ENCODE measurements at places on chromosomes 2 and 18. TPM values are rescaled to one million over a fixed set of nuclear protein-coding genes. Genes with fewer than 3 reads are reported as not detected.

GRCh38 chr2:101175991-101176390 lies 24.8 kb upstream of the TBC1D8 start:
- DNase-seq = no peak
- no peaks in the 10 kb centered on the region for H3K27me3 ChIP-seq
- peaks cover 3% of the 10 kb centered on the region for H3K4me1 ChIP-seq
- no peak overlapping the region for H3K27ac ChIP-seq
- H3K36me3 ChIP-seq = peaks cover 4% of the 10 kb centered on the region

GRCh38 chr2:207283356-207283755 lies 117.6 kb upstream of the KLF7 start:
- no peaks in the 10 kb centered on the region for H3K36me3 ChIP-seq
- no peak overlapping the region for H3K27ac ChIP-seq
- peaks cover 22% of the 10 kb centered on the region for H3K27me3 ChIP-seq
- no peak for DNase-seq

DNA sequence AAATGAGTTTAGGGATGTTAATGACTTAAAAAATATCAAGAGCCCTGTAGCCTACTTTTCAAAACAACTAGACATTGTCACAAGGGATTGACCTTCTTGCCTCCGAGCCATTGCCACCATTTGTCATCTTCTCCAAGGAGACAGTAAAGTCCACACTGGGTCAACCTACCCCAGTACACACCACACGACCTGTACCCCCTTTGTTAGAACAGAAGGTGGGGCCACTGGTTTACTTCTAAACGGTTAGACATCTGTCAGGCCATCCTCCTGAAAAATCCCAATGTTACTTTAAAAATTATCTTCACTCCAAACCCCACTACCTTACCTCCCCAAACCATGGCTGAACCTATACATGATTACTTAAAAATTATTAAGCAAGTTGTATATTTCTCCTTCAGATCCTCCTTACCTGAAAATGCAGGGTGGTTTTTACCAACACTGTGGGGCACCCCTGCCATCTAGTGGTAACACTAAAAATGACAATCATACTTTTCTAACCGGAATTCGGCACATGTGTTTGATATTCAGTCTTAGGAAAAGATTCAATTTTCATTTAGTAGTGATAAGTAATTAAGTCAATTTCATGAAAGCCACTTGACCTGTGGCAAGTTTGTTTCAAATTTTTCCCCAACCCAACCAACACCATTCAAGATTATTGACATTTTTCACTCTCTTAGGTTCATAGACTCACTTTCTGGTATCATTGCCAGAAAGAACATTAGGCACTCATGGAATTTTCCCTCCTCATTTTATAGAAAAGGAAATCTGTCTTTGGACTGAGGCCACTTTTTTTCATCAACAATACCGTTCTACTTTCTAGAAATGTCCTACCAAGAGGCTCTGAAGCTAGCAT lies 265.3 kb upstream of the PKDCC start:
- no peak overlapping the region for H3K4me3 ChIP-seq
- peak; percentile 14 for DNase-seq
- H3K27ac ChIP-seq = no peak overlapping the region
- H3K36me3 ChIP-seq = no peaks in the 10 kb centered on the region
- H3K27me3 ChIP-seq = peaks cover 27% of the 10 kb centered on the region
- peaks cover 3% of the 10 kb centered on the region for H3K4me1 ChIP-seq

DNA sequence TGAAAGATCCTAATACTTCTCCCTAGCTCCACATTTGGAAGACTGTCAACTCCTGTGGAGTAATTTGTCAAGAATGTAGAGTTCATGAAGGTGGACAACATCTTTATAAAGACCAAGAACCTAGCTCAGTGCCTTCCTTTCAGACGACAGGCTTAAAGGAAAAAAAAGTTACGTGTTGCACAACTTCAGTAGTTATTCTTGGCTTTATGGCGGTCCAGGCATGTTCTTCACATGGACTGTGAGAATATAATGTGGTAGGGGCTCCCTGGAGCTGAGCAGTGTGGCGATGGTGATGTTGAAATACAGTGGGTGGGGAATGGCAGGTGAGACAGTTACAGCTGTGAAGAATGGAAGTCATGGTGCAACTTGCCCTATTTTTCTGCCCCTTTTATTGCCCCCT lies 3.9 kb downstream of the TAF1B start:
- no peak overlapping the region for H3K4me3 ChIP-seq
- peak overlapping the region; percentile 26 for H3K27ac ChIP-seq

GRCh38 chr2:238613610-238614009 lies 186.9 kb downstream of the ASB1 start:
- peaks cover 11% of the 10 kb centered on the region for H3K27me3 ChIP-seq
- no peaks in the 10 kb centered on the region for H3K36me3 ChIP-seq
- no peak overlapping the region for H3K4me3 ChIP-seq
- H3K4me1 ChIP-seq = no peaks in the 10 kb centered on the region
- DNase-seq = no peak
- no peak overlapping the region for H3K27ac ChIP-seq

DNA sequence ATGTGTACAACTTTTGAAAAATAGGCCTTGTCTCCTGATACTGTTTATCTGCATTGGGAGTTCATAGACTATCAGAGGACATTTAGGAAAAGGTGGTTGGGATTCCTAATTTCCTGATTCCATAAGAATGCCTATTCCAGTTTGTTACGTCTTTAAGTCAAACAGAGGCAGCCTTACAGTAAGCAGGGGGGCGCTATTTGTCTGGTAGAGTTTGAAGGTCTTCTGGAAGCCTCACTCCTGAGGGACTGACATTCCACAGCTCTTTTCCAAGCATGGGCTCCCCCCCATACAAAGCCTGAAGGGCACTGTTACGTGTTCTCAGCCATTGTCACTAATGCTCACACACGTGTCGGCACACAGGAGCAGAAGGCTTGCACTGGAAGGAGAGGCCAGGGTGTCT lies 154.3 kb downstream of the PTGR3 start:
- no peak overlapping the region for H3K27ac ChIP-seq
- H3K4me3 ChIP-seq = no peak overlapping the region
- no peaks in the 10 kb centered on the region for H3K27me3 ChIP-seq
- peaks cover 2% of the 10 kb centered on the region for H3K4me1 ChIP-seq
- no peak for DNase-seq

DNA sequence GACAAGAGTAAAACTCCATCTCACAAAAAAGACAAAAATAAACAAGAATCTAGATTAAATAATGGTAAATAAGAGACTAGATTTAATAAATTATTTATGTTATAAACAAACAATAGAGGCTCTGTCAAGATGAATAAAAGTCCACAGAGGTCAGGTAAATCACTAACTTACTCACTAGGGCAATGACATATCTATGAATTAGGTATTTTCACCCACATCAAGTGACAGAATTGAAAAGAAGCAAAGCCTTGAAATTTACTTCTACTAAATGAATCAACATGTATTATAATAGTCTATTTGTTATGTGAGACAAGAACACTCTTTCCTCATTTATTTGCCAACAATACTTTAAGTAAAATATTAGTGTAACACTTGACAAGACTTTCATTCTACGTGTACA lies 41.7 kb downstream of the FBXO11 start:
- H3K27ac ChIP-seq = no peak overlapping the region
- H3K4me1 ChIP-seq = peaks cover 10% of the 10 kb centered on the region
- no peak for DNase-seq
- no peaks in the 10 kb centered on the region for H3K27me3 ChIP-seq

DNA sequence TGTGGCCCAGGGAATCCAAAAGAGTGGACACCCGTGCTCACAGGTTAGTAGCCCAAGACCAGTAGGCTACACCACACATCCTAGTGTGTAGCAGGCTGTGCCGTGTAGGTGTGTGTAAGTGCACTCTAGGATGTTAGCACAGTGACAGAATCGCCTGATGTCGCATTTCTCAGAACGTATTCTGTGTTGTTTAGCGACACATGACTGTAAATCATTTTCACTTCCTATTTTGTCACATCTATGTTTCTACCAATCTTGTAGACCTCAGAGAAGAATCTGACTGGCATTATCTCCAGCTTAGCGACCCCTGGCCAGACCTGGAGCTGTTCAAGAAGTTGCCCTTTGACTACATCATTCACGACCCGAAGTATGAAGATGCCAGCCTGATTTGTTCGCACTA lies 45.1 kb downstream of the NTSR2 start:
- H3K27me3 ChIP-seq = no peaks in the 10 kb centered on the region
- H3K4me1 ChIP-seq = no peaks in the 10 kb centered on the region
- no peak overlapping the region for H3K4me3 ChIP-seq
- DNase-seq = no peak
- H3K36me3 ChIP-seq = peaks cover 41% of the 10 kb centered on the region
- peak overlapping the region; percentile 29 for H3K27ac ChIP-seq

- no peaks in the 10 kb centered on the region for H3K4me1 ChIP-seq
- H3K4me3 ChIP-seq = no peak overlapping the region
- DNase-seq = no peak
- H3K36me3 ChIP-seq = no peaks in the 10 kb centered on the region
- peaks cover 18% of the 10 kb centered on the region for H3K27me3 ChIP-seq
- no peak overlapping the region for H3K27ac ChIP-seq
Observed at GRCh38 chr2:205845446-205845845, 163.1 kb downstream of the NRP2 start.

DNA sequence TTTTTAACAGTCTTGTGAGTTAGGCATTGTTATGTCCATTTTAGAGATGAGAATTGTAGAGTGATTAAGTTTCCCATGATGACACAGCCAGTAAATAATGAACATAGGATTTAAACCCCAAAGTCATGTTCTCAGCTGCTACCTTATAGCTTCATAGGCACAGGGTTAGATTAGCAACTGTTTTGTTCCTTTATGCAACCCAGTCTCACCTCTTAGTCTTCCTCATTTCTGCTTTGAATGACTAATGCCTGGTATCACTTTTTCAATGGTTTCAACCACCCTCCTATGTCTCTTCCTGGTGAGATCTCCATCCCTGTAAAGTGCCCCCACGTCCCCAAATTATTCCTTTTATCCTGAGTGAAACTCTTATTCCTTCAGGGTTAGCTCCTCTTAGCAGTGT lies 44.3 kb downstream of the MFSD6 start:
- H3K4me1 ChIP-seq = peaks cover 8% of the 10 kb centered on the region
- H3K27ac ChIP-seq = no peak overlapping the region
- H3K4me3 ChIP-seq = no peak overlapping the region
- no peaks in the 10 kb centered on the region for H3K27me3 ChIP-seq

- H3K4me3 ChIP-seq = peak within 1 kb of the TSS; percentile 96
- peaks cover 42% of the 10 kb centered on the region for H3K4me1 ChIP-seq
- peak within 1 kb of the TSS; percentile 100 for H3K27ac ChIP-seq
- peak; percentile 56 for DNase-seq
- no peaks in the 10 kb centered on the region for H3K27me3 ChIP-seq
Observed at GRCh38 chr18:3450012-3450798, at the start of gene TGIF1. TGIF1 (plus strand) TSS chr18:3450172; CDS start chr18:3450490, 318 bp downstream.

DNA sequence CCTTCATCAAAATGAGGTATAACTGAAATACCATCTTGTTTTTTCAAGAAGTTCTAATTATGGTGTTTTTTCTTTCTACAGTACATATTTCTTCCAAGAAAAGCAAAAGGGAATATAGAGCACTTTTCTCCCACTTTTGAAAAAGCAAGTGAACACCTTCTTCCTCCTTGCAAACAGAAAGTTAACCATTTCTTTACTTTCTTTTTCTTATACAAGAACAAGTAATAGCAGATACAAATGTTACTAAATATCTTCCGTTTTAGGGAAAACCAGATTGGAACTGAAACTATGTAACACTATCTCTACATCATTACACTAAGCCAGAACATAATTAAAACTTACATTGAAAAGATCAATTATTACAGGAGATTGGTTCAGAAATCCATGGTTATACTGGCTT lies 44.0 kb downstream of the COBLL1 start:
- H3K27me3 ChIP-seq = no peaks in the 10 kb centered on the region
- peaks cover 12% of the 10 kb centered on the region for H3K36me3 ChIP-seq
- H3K27ac ChIP-seq = peak overlapping the region; percentile 9

- H3K27me3 ChIP-seq = no peaks in the 10 kb centered on the region
- no peaks in the 10 kb centered on the region for H3K36me3 ChIP-seq
- H3K4me3 ChIP-seq = no peak overlapping the region
- peaks cover 7% of the 10 kb centered on the region for H3K4me1 ChIP-seq
- no peak for DNase-seq
Observed at GRCh38 chr2:213098612-213099011, 52.8 kb downstream of the IKZF2 start.

GRCh38 chr18:49681387-49681786 lies 119.5 kb downstream of the LIPG start:
- H3K4me1 ChIP-seq = no peaks in the 10 kb centered on the region
- H3K27me3 ChIP-seq = peaks cover 8% of the 10 kb centered on the region
- H3K27ac ChIP-seq = no peak overlapping the region
- no peaks in the 10 kb centered on the region for H3K36me3 ChIP-seq
- DNase-seq = no peak

GRCh38 chr2:236073246-236073645 lies 94.9 kb downstream of the GBX2 start:
- H3K36me3 ChIP-seq = peaks cover 3% of the 10 kb centered on the region
- H3K4me1 ChIP-seq = peaks cover 7% of the 10 kb centered on the region
- H3K27ac ChIP-seq = no peak overlapping the region
- DNase-seq = no peak
- no peak overlapping the region for H3K4me3 ChIP-seq
- no peaks in the 10 kb centered on the region for H3K27me3 ChIP-seq

GRCh38 chr2:194363878-194364277 lies 1293.1 kb upstream of the SLC39A10 start:
- no peaks in the 10 kb centered on the region for H3K36me3 ChIP-seq
- H3K27me3 ChIP-seq = no peaks in the 10 kb centered on the region
- H3K27ac ChIP-seq = no peak overlapping the region
- H3K4me3 ChIP-seq = no peak overlapping the region
- no peak for DNase-seq
- H3K4me1 ChIP-seq = no peaks in the 10 kb centered on the region

DNA sequence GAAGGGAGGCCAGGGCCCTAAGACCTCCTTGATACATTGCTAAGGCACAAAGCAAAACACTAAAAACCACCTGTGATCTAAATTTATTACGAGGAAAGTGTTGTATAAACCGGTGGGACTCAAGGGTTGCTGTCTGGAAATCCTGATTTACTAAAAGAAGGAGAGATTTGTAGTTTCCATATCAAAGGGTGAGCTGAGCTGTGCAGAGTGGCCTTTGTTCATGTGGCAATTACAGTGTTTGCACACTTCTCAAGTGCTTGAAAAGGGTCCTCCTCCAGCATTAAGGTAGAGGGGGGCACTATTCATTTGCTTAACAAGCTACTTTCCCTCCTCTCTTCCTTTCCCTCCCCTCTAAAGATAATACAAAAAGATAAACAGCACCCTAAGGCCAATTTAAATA lies 30.5 kb upstream of the ITGA4 start:
- no peaks in the 10 kb centered on the region for H3K36me3 ChIP-seq
- H3K4me1 ChIP-seq = peaks cover 8% of the 10 kb centered on the region
- H3K4me3 ChIP-seq = no peak overlapping the region
- H3K27ac ChIP-seq = no peak overlapping the region
- H3K27me3 ChIP-seq = no peaks in the 10 kb centered on the region

The KLHL14 gene
- total RNA-seq = 7.8 TPM

The PDE11A gene
- total RNA-seq = 60.5 TPM

The RPRM gene
- total RNA-seq = 3.1 TPM

The HOXD13 gene
- not detected for total RNA-seq

The CFC1 gene
- total RNA-seq = 27.7 TPM

The ASAP2 gene
- total RNA-seq = 69.3 TPM
